ENCODE measurements at places on chromosomes 4 and X. TPM values are rescaled to one million over a fixed set of nuclear protein-coding genes. Genes with fewer than 3 reads are reported as not detected.

DNA sequence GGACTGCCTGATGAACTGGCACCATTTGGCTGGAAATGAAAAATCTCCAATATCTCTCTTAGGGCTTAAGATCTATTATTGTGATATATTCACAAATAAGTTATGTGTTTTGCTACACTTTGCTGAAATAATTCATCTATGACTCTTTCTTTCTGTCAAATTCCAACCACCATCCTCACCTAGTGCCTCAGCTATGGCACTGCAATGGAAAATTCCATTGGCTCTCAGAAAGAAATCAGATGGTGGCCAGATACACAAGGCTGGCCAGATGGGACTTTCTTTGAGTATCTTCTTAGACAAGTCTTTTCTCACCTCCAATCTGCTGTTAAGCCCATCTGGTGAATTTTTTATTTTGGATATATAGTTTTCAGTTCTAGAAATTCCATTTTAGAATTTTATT lies 28.0 kb downstream of the NAT8L start:
- no peak for DNase-seq

GRCh38 chrX:50000937-50001542 lies 78.6 kb downstream of the CLCN5 start:
- DNase-seq: no peak

GRCh38 chrX:100931925-100932285 lies 3.2 kb upstream of the XKRX start:
- no peak for DNase-seq

GRCh38 chr4:38728631-38729141 lies 54.1 kb downstream of the TLR10 start:
- no peak for DNase-seq

Gene CNGA1
- total RNA-seq: 0.18 TPM

DNA sequence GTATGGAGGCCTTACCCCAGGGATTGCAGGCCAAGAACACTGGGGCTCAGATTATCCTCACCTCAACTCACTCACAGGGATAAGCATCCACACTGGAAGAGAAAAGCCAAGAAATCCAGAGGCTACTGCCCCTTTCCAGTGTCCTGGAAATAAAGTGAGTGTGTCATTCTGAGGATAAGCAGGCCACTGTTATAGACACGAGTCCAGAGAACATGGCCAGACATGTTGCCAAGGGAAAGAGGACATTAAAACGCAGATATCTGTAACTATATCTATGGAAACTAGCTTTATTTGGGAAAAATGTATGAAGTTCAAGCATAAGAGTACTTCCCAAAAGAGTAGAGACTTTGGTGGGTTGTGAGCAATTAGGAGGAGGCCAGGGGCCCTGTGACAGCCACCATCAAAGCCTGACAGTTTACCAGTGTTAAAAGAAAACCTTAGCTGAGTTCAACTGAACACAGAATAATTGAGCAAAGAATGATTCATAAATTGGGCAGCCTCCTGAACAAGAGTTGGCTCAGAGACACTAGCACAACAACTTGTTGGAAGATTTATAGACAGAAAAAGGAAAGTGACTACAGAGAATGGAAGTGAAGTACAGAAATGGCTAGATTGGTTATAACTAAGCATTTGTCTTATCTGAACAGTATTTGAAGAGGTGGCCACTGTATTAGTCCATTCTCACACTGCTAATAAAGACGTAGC lies 1222.2 kb downstream of the STIM2 start:
- DNase-seq: no peak

DNA sequence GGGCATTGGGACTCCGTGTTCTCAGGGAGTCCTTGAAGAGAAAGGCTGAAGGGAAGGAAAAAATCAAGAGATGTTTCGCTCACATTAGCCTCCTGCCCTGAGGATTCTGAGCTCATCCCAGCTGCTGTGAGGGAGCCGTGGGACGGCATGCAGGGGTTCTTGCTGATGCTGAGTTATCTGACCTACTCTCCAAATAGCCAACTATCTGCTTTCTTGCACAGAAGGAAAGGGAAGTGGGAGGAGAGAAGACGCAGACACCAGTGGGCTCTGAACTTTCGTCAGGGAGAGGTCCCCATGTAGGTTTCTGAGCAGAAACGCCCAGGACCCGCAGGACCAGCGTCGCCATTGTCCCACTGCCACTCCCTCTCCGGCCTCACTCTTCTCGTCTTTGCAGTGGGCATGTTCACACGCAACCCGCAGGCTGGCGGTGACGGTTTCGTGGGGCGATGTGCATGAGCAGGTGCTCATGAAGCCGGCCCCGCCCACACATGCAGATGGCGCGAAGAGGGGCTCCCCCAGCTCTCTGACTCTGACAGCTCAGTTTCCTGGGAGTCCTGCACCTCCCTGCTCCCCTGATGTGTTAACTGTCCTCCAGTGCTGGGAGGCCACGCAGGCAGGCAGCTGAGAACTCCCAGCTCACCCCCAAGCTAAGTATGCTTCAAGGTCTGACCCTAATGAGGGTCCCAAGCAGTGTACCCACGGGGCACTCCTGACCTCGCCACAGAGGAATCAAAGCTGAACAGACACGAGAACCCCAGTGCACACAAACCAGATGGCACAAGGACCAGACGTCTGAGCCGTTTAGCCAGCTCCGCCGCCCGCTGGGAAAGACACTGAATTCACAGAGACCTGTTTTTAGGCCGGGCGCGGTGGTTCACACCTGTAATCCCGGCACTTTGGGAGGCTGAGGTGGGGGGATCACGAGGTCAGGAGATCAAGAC lies 13.6 kb upstream of the ABLIM2 start:
- no peak for DNase-seq
